Fibroblast of lung (primary cell): ENCODE measurements at places on chromosomes 3 and 15.
A peak's percentile ranks its signal among the peaks of the same experiment; 100 is the strongest.

GRCh38 chr3:11555881-11556633 is 87.7 kb downstream of the VGLL4 start:
- no peak for DNase-seq

DNA sequence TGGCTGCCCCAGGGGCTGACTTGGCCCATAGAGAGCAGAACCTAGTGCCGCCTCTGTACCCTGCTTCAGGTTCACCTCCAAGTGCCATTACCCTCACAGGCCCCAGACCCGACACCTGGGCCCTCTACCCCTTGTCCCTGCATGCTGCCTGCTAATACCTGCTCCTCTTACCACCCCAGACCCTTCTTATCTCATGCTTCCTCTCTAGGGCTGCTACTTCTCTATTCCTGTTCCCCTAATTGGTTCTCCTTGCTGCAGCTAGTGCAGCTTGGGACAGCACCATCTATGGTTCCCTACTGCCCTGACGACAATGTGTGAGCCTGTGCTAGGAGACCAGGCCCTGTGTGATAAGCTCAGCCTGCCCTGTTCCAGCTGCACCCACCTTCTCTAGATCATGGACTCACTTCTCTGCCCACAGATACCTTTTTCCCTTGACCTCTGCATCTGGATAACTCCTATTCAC is 15.3 kb downstream of the HDAC11 start:
- DNase-seq, result no peak

GRCh38 chr3:30124435-30125370 is 481.7 kb upstream of the TGFBR2 start:
- peak; percentile 85 for DNase-seq

DNA sequence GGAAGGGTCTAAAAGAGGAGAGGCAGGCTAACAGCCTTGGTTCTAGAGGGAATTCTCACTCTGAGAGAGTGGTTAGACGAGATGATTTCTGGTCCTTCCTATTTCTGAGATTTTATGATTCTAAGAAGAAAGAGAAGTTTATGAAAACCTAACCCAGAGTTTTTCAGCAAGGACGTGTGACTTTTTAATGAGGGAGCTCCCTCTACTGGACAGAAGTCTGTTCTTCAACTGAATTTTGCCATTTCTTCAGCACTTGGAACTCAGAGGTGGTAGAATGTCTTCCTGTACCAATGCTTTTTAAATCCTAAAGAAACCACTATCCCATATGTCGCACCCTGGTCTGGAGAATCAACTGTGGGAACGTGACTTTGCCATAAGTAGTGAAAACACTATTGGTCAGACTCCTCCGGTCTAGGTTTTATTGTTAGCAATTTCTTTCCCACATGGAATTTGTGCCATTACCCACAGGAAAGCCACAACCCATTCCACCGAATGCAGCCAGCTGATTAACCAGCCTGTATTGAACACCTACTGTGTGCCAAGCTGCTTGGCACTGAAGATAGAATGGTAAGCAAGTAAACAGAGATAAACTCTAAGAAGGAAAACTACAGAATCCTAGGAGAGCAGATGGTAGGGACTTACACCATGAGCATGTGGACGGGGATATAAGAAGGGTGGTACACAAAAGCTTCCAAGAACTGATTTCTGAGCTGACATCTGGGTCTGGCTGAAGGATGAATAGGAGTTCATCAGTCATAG is 199.5 kb upstream of the LMCD1 start:
- DNase-seq, result peak; percentile 46

GRCh38 chr15:23569151-23569925 is 3.9 kb downstream of the MKRN3 start:
- no peak for DNase-seq

- peak; percentile 51 for DNase-seq
Measured at GRCh38 chr3:63863150-63864007, at the start of the genes ATXN7 and THOC7. ATXN7 (plus strand) TSS chr3:63863867; CDS start chr3:63912599, 48,732 bp downstream. THOC7 (minus strand) TSS chr3:63863805; CDS start chr3:63863790, 15 bp downstream.

- no peak for DNase-seq
Measured at GRCh38 chr15:56442354-56442753, 22.6 kb downstream of the MNS1 start.

GRCh38 chr15:39851500-39852092 is 68.5 kb downstream of the GPR176 start:
- DNase-seq, result peak; percentile 71

- DNase-seq, result peak; percentile 82
Measured at GRCh38 chr15:74790080-74790916, 8.4 kb downstream of the CSK start.

- DNase-seq, result no peak
Measured at GRCh38 chr3:13645801-13646637, 97.1 kb downstream of the FBLN2 start.

GRCh38 chr3:15405448-15406050 is 21.8 kb downstream of the METTL6 start:
- DNase-seq, result peak; percentile 77

DNA sequence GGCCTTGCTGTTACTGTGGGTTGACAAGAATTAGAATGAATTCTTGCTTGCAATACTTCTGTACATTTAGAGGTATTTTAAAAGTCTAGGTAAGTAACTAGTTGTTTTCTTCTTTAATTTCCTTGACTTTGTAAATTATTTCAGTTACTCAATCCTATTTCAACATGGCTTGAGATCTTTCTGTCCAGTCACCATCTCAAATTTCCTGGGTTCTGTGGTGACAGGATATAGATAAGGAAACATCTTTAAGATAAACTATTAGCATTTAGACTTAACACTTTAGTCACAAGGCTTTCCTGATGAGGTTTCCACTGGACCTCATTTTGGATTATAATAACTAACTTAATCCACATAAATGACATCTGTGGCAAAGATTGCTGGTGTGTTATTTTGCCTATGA is 195.9 kb upstream of the DPH6 start:
- no peak for DNase-seq

DNA sequence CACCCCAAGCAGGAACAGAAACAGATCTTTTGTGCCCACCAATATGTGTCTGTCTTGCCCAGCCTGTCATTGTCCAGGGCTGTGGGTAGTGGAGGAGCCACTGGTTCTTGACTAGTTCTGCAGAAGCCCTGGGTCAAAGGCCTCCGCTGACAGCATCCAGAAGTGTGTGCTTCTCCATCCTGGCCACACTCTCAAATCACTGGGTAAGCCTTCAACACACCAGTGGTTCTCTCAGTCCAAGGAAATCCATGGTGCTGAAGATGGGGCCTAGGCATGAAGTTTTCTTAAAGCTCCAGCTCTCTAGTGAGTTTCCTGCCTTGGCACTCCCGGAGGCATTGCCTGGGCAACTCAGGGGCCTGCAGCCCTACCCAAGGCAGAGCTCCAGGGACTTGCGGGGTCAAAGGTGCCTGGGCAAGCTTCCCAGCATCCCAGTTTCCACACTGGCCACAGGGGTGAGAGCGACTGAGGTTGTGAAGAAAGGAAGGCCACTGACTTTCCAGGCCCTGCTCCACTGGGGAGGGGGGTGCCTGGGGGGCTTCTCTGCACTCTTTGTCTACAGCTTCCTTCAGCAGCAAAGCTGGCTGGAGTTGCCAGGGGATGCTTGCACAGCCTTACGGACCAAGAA is 37.9 kb upstream of the RPL32 start:
- no peak for DNase-seq

- no peak for DNase-seq
Measured at GRCh38 chr15:78927077-78927790, 17.6 kb downstream of the CTSH start.

GRCh38 chr3:174331095-174331800 is 527.9 kb upstream of the NAALADL2 start:
- no peak for DNase-seq

GRCh38 chr3:72186400-72186855 is 401.5 kb upstream of the PROK2 start:
- peak; percentile 76 for DNase-seq

- DNase-seq, result no peak
Measured at GRCh38 chr3:128815318-128816064, 63.9 kb upstream of the ACAD9 start.

- DNase-seq, result no peak
Measured at GRCh38 chr3:28923994-28924393, 356.9 kb upstream of the RBMS3 start.

DNA sequence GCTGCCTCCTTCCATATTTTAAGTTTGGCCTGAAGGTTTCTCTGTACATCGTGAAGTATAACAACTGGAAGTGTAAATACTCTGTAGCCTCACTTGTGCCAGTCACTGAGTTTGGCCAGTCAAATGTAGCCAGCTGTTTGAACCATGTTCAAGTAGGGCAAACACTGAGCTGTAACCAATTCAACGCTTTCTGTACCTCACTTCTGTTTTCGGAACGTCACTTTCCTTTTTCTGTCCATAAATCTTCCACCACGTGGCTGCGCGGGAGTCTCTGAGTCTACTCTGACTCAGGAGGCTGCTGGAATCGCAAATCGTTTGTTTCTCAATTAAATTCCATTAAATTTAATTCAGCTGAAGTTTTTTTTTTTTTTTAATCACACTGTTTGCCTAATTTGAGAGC is 88.8 kb upstream of the RARB start:
- peak; percentile 25 for DNase-seq

DNA sequence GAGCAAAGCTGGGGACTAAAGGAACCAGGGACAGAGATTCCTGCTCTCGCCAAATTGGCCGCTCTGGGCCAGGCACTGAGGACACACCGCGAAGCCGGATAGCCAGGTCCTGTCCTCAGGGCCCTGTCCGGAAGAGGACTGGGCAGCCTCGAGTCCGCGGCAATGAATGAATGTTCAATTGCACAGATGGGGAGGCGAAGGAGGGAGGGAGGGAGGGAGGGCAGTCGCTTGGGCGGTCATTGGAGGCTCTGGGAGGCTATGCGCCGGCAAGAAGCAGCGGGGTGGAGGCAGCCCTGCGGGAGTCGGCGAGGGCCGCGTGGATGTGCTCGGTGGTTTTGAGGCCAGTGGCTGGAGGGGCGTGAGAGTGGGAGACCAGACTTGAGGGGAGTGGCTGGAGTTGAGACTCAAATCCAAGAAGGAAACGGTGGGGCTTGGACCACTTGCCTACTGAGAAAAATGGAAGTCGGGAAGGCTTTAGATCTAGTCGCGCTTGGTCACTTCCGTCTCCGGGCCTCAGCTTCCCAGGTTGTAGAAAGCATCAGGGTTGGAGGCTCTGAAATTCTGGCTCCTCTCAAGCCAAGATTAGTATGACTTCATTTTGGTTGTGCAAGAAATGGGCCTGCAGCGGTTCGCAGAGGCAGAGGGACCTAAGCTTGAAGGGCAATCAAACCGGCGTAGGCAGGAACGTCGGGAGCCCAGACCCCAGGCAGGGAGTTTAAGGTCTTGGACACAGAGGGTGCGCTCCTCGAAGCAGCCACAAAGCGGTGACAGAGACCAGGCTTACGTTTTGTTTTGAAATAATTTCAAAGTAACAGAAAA is 21.1 kb upstream of the PLXND1 start:
- DNase-seq, result peak; percentile 88

GRCh38 chr15:31331389-31331788 is 4.8 kb downstream of the KLF13 start:
- no peak for DNase-seq

DNA sequence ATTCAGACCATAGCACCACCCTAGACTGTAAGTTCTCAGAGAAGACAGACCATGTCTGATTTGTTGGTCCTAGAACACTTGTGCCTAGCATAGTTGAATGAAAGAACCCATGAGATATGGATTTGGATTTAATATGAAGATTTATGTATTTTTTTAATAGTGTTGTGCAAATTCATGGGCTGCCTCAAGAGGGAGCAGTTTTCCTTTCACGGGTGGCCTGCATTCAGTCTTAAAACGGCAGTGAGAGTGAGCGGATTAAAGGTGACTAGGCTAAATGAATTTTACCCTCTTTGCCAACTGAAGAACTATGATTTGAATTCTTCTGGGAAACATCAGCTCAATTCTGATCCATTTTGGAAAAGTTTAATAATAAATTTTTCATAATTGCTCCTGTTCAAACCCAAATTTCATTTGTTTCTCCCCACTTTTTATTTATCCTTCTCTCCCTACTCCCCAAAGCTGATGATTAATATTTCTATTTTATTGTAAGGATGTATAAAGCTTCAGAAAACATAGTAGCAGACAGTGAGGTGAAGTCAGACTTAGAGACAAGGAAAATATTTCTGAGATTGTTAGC is 67.3 kb downstream of the MORC1 start:
- peak; percentile 39 for DNase-seq

DNA sequence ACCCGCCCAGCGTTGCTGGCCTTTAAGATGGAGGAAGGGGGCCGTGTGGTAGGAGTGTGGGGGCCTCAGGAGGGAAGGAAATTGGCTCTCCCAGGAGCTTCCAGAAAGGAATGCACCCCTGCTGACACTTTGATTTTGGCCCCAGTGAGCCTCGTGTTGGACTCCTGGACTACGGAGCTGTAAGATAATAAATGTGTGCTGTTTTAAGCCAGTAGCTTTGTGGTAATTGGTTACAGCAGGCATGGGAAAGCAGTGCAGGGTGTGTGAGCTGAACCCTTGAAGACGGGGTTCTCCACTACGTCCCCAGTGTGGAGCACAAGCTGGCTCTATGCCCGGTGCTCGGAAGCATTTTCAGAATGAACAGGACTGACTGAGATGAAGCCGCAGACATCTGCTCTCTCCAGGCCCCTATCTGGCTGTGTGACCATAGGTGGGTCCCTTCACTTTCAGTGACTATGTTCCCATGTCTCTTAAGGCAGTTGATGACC is 22.9 kb upstream of the CGNL1 start:
- no peak for DNase-seq

DNA sequence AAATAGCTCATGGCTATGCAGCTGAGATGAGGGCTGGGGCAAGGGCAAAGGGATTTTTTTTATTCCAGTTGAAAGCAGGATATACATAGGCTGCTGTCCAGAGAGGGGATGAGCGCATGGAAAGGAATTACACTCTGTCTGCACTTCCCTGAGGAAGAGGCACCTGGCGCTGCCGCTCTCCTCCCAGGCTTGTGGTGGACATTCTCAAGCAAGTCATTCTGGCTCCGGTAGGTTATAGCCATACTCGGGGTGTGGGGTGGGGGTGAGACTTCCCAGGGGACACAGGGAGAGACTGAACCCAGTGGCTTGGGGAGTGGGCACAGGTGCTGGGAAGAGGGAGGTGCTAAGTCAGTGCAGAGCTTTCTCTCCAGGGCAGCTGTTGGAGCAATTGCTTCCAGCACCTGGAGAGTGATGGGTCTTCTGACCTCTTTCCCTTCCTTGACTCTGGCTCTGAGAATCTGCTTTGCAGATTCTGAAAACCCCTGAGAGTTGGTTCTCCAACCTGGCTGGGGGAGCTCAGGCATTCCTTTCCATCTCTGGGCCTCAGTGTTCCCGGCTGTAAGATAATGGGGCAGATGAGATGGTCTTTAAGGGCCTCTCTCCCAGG is 24.3 kb downstream of the CYP8B1 start:
- no peak for DNase-seq

DNA sequence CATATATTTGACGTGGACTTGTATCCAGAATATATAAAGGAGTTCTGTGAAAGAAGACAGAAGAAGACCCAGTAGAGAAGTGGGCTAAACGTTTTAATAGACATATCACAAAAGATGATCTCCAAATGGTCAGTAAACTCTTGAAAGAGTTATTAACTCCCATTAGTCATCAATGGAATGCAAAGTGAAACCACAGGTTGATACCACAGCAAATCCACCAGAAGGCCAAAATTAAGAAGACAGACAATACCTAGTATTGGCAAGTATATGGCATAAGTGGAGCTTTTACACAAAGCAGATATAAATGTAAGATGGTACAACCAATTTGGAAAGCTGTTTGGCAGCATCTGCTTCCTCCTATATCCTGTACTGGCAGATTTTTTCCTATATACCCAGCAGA is 6.0 kb downstream of the SPATA16 start:
- DNase-seq, result no peak

GRCh38 chr3:149992416-149993058 is 21.8 kb upstream of the PFN2 start:
- no peak for DNase-seq

GRCh38 chr3:197505796-197506548 is 49.8 kb downstream of the BDH1 start:
- DNase-seq, result no peak
